Stimulated activated CD4-positive, alpha-beta T cell treated with anti-CD3 and anti-CD28 coated beads, Interleukin-4, amount 100 ng/mL, for 1 hour (primary cell): ENCODE measurements at places on chromosomes 2 and 18.

- no peak for DNase-seq
Observed at GRCh38 chr2:180006231-180006630, 866 bp downstream of the CWC22 start.

DNA sequence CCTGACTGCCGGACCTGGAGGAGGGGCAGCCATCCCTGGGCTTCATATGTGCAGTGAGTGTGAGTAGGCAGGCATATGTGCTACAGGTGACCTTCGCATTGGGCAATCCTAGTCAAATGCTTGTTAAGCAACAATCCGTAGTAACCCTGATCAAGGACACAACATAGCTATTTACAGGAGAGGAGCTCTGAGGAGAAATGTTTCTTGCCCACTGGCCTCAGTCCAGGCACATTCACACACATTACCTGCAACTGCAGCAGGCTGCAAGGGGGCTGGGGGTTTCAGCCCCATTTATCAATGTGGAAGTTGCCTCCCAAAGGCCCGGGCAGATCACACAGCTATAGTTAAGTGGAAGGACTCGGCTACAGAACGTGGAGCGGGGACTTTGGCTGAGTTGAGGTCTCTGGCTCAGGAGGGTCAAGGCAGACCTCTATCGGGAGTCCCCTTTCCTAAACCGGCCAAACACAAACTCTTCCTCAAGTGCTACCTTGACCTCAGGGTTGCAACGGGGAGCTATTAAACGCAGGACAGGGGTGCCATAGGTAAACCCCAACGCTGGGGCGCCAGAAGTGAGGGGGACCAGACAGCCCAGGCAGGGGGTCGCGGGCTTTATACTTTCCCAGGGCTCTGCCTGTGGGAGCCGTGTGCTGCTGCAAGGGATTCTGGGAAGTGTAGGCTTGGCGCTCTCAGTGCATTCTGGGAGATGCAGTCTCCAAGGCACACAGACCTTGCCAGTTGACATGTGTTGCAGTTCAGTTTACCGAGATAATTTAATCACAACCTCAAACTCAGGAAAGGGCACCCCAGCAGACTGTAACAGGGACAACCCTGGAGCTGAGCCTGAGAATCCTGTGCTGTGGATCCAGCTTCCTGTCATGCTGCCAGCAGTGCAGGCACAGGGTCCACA lies 9.4 kb downstream of the KHK start:
- peak; percentile 34 for DNase-seq

GRCh38 chr2:102391565-102391964 lies 31.4 kb upstream of the IL18RAP start:
- DNase-seq: no peak

DNA sequence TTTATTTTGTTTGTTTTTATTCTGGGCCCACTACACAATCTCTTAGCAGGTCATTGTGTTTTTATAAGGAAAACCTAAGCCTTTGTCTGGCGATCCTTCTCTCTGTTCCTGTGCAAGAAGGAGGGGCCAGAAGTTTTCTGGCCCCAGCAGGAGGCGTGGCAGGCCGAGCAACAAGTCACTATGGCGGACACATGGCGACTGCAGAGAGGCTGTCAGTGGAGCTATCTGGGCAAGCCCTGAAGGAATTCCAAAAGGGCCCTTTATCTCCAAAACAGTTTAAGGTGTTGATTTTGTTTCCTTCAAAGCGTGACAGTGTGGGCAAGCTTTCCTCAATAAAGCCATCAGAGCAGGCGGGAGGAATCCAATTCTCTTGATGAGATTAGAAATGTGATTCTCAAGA lies 118.8 kb upstream of the CTAGE1 start:
- DNase-seq: no peak

DNA sequence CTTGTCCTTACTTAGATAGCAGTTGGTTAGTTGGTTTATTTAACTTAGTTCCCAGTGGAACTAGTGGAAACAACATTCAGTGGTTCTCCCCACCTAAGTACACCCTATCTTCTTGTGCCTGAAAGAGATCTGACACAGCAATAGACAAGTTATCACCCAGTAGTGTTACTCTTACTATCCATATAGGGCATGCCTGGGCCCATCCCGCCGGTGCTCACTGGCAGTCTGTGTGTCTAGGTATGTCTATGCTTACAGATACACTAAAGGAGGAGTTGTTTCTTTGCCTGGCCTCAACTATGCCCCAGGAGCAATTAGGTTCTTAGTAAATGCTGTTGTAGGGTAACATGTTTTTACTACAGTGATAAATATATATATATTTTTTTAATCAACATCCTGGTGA lies 12.0 kb upstream of the NRP2 start:
- DNase-seq: no peak

GRCh38 chr2:27829791-27830190 lies 58.3 kb downstream of the MRPL33 start:
- DNase-seq: no peak

DNA sequence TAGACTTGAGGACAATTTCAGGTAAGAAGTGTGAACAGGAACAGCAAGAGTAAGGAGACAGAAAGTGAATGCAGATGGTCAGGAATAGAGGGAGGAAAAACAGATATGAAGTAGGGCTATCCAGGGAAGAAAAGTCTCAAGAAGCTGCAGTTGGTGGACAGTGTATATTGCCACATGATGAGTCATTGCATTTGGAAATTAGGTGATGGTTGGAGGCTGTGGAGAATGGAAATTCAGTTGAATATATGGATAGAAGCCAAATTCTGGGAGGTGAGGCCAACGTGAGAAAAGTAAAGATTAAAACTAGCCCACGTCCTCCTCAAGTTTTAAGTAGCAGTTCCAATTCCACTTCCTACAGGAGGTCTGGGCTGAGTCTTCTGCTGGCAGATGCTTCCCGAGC lies 158.4 kb downstream of the UBE2E3 start:
- DNase-seq: no peak

- DNase-seq: no peak
Observed at GRCh38 chr2:38835015-38835601, 40.6 kb downstream of the DHX57 start.
